Fibroblast of the conjunctiva (primary cell): ENCODE measurements at places on chromosomes 13 and 19.

DNA sequence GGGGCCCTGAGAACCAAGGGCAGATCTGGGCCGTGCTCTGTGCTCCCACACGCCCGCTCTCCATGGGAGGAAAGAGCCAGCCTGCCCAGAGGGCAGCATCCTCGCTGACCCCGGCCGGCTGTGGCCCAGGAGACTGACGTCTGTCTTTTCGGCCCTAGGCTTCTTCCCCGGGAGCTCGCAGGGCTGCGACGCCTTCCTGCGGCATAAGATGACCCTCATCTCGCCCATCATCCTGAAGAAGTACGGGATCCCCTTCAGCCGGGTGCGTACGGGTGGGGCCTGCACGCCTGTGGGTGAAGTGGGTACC lies 108.2 kb downstream of the KDM4B start:
- DNase-seq, result no peak

- no peak for DNase-seq
These were observed at the start of gene FOXA3 for GRCh38 chr19:45863840-45864628. Gene FOXA3 (plus strand): TSS chr19:45864326. CDS start chr19:45864457, 131 bp downstream.

- DNase-seq, result no peak
These were observed 10.1 kb upstream of the PRKD2 start for GRCh38 chr19:46726971-46727501.

DNA sequence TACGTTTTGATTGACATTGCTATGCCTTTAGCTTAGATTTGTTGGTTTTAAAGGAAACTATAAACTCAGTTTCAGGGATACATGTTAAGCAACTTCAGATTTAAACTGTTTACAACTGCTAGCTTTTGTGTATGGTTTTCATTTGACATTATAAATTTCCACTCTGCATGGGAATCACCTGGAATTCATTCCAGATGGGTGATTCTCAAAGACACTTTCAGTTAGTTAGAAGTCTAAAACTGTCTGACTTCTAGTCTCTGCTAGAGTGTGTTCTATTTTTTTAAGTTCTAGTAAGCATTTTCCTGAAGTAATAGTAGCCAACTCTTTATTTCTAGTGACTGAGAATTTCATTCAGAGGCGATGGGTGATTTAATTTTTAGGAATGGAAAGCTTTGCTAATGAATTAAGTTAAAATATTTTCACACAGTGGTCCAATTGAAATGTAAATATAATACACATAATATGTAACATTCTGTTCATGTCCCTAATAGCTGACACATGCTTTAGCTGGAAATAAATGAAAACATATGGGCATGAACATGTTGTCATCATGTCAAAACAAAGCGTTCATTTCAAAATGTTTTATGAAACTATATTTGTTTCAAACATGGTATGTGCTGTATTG lies 58.3 kb upstream of the CSNK1A1L start:
- no peak for DNase-seq

DNA sequence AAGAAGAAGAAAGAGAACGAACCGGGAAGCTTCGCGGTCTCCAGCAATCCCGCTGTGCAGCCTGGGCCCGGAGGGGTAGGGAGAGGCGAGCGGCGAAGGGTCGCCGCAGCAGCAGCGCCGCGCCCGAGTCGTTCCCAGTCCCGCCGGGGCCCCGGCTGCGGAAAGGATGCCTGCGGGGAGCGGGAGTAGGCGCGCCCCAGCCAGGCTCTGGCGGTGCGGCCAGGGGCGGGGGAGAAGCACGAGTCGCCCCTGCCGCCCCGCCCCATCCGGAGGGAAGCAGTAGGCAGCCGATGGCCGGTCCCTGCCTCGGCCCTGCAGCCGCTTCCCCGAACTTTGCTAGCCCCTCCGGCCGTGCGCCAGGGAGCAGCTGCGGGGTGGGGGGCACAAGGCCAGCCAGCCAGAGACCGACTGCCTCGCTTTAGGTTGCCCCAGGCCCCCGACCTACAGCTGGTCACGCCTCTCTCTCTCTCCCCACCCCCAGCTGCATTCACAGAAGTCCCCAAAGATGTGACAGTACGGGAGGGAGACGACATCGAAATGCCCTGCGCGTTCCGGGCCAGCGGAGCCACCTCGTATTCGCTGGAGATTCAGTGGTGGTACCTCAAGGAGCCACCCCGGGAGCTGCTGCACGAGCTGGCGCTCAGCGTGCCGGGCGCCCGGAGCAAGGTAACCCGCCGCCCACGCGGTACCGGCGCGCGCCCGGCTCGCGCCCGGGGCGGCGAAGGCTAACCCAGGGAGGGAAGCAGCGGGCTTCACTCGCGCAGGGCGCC lies 1.1 kb downstream of the VSTM2B start:
- no peak for DNase-seq

GRCh38 chr13:21413013-21413412 lies 46.1 kb downstream of the ZDHHC20 start:
- no peak for DNase-seq

DNA sequence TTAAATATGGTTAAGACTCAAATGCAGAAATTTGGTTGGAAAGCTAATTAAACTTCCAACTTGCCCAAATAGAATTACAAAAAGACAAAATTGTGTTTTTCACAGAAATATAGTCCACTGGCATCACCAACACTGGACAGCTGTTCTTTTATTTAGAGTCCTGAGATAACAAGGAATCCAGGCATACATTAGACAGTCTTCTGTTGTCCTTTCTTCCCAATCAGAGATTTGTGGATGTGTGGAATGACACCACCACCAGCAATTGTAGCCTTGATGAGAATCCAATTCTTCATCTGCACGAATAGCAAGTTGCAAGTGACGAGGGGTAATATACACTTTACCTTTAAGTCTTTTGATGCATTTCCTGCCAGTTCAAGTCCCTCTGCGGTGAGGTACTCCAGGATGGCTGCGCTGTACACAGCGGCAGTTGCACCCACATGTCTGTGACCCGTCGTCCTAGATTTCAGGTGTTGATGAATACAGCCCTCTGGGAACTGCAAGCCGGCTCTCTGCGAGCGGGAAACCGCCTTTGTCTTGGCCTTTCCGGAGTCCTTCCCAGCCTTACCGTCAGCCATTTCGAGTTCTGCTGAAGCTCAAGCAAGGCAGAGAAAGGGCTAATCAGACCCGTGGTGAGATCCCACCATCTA lies 14.7 kb downstream of the UBAC2 start:
- DNase-seq, result no peak

GRCh38 chr13:31956980-31957644 lies 74.5 kb upstream of the FRY start:
- DNase-seq, result peak; percentile 8

GRCh38 chr13:38417727-38418126 lies 68.1 kb downstream of the UFM1 start:
- peak; percentile 8 for DNase-seq

DNA sequence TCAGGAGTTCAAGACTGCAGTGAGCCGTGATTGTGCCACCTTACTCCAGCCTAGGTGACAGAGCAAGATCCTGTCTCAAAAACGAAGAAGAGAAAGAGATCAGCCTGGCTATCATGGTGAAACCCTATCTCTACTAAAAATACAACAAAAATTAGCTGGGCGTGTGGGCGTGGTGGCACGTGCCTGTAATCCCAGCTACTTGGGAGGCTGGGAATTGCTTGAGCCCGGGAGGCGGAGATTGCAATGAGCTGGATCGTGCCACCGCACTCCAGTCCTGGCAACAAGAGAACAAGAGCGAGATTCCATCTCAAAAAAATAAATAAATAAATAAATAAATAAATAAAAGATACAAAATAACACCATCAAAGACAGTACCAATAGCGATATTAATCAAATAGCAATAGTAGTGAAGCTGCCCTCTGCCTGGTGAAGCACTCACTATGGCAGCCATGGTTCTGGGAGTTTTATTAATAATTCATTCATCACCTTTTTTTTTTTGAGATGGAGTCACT lies 53.9 kb downstream of the NFIC start:
- no peak for DNase-seq

- DNase-seq, result no peak
These were observed at the start of gene MAP4K1 for GRCh38 chr19:38617764-38618589. Gene MAP4K1 (minus strand): TSS chr19:38617953. CDS start chr19:38617895, 58 bp downstream.

DNA sequence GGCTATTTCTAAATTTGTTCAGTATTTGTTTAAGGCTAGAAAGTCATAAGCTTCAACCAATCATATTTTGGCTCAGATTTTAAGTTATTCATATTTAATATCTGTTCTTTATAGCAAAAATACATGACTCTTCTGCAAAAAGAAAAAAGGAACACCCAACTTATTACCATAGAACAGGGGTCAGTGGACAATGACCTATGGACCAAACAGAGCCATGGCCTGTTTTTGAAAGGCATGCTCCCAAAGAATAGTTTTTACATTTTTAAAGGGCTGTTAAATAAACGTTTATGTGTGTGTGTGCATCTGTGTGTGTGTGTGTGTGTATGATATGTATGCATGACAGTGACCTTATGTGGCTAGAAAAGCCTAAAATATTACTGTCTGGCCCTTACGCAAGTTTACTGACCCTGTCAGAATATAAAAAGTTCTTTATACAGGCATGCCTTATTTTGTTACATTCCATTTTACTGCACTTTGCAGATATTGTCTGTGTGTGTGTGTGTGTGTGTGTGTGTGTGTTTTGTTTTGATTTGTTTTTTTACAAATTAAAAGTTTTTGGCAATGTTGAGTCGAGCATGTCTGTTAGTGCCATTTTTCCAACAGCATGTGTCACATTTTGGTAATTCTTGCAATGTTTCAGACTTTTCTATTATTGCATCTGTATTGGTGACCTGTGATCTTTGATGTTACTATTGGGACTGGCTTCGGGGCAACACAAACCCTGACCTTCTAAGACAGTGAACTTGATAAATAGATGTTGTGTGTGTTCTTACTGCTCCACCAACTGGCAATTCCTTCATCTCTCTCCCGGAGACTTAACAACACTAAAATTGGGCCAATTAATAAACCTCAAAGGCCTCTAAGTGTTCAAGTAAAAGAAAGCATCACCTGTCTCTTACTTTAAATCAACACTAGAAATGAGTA lies 22.0 kb downstream of the KLF12 start:
- no peak for DNase-seq

DNA sequence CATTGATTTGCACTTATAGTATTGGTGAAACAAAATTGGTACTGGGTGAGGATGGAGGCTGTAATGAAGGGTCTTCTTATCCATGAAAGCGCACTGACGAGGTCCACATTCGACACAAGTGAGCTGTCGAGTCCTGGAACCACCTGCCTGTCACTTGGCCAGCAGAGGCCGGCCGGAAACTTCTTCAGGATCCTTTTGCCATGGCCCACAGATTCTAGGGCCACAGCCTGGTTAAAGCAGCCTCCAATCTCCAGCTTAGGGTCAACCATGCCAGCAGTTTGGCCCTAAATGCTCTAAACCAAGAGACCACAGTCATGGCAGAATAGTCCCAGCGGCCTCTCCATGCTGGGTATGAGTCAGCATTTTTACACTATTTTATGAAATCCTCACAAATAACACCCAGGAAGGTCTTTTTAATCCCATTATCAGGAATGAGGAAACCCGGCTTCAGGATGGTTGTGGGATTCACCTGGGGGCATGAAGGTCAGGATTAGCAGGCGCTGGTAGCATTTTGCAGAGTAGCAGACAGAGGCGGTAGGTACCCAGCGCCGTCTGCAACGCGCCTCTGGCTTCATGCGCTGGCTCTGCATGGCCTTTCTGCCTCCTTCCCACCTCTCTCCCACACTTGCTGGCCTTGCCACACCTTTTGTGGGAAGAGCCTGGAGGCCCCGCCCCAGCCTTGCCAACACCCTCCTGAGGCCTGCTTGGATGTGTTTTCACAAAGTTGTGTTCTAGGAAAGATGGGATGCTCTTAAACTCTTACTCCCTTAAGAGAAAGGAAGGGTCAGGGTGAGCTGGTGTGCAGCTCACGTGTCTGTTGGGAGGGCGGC lies 15.2 kb downstream of the GAS6 start:
- DNase-seq, result no peak

- DNase-seq, result no peak
These were observed 42.4 kb downstream of the ADGRE3 start for GRCh38 chr19:14632286-14632685.

- DNase-seq, result peak; percentile 41
These were observed 572 bp downstream of the UGGT2 start for GRCh38 chr13:96052656-96053002.

- no peak for DNase-seq
These were observed 38.2 kb downstream of the SERP2 start for GRCh38 chr13:44411841-44412240.

DNA sequence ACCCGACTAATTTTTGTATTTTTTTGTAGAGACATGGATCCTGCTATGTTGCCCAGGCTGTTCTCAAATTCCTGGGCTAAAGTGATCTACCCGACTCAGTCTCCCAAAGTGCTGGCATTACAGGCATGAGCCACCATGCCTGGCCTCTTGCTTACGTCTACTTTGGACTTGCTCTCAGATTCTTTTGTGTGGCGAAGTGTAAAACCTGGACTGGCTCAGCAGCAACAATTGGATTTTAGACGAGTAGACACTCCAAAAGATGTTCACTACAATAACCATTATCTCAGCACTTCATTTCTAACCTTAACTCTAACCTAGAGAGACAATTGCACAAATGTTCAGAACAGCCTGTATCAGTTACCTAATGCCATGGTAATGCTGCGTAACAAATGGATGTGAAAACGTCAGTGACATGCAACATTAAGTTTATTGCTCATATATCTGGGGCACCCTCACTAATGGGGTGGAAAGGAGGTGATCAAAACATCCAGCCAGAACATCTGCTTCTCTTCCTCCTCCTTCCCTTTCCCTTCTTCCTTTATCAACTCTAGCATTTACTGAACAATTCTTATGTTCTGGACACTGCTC lies 124.9 kb upstream of the MRI1 start:
- DNase-seq, result no peak

DNA sequence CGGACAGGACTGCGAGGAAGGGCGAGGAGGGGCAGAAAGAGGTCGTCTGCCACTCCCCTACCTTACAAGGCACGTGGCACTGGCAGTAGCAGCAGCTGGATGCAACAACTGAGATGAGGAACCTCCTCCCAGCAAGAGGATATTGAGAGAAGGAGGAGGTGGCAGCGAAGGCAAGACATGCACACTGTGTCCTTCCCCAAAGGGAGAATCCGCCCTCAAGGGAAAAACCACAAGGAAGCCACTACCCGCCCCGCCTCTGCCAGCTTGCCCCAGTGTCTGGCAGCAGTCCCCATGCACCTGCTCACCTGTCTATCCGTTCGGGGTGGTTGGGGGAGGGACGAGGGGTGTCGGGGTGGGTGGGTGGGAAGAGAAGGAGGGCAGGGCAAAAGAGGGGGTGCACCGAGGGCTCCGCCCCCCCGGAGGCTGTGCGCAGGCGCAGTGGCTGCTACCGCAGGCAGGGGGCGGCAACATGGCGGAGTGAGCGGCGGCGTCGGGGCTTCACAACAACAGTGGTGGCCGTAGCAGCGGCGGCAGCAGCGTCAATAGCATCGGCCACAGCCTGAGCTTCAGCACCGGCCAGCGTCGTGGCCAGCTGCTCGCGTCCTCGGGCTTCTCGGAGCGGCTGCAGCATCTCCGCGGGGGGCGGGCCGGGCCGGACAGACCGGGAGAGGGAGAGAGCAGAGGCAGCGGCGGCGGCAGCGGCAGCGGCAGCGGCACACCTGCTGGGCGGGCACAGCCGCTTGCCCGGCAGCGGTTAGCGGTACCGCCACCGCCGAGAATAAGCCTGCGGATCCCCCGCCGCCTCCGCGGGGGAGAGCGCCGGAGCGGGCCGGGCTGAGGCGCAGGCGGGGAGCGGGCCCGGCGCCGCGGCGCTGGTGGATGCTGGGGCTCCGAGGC lies at the start of gene NBEA:
Gene NBEA (plus strand): TSS at position 436 of the 897 bp plus-strand sequence. CDS start 551 bp downstream, outside the sequence.
- peak; percentile 16 for DNase-seq
